CD4-positive, alpha-beta T cell treated with Interleukin-10 for 1 hour (primary cell): ENCODE measurements at places on chromosomes 2 and 18.

- no peak for DNase-seq
Observed at GRCh38 chr2:220202066-220202465, 574.6 kb downstream of the SLC4A3 start.

DNA sequence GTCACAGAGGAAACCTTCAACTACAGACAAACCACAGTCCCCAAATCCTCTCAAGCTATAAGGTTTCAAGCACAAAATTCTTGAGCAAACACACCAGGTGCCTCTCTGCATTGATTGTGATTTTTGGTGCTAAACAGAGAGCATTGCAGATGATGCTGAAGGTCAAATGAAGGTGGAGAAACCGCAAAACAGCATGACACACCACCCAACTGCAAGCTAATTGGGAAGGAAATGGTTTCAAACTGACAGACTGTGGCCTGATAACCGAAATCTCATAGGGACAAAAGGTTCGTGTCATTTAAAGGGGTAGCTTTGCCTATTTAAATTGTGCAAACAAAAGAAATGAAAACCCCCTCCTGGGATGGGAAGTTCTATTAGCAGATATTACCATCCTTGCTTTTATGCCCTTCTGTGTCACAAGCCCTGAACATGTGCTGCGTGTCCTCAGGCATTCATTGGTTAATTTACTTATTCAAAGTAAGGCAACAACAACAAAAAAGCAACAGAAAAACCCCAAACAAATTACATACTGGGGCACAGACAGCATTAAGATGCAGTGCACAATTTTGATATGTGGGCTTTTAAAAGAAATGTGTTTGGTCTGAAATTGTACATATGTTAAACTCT lies 154.9 kb downstream of the AQP4 start:
- DNase-seq = no peak

- no peak for DNase-seq
Observed at GRCh38 chr2:105573910-105574655, 170.6 kb upstream of the NCK2 start.

GRCh38 chr2:119431976-119432850 lies 559 bp downstream of the TMEM37 start:
- no peak for DNase-seq

GRCh38 chr18:10055125-10055750 lies 141.4 kb downstream of the VAPA start:
- DNase-seq = no peak
